ENCODE measurements at places on chromosomes 11 and 22.
A peak's percentile ranks its signal among the peaks of the same experiment; 100 is the strongest.

GRCh38 chr22:25953276-25953675 lies 211.3 kb downstream of the MYO18B start:
- no peak for DNase-seq

DNA sequence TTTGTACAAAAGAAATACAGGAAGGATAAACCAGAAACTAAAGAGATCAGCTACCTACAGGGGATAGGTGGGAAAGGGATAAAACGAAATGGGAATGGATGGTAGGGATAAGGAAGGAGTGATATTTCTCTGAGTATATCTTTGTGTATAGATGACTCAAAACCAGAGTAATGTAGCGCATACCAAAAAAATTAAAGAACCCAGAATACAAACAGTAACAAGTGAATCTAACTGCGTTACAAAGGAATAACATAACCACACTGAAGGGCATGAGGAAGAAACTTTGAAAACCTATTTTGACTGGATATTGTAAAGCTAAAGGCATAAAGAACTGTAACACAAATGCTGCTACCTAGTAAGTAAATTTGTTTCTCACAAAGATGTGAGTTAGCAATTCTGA lies 37.9 kb downstream of the MAPK1 start:
- DNase-seq, result no peak

DNA sequence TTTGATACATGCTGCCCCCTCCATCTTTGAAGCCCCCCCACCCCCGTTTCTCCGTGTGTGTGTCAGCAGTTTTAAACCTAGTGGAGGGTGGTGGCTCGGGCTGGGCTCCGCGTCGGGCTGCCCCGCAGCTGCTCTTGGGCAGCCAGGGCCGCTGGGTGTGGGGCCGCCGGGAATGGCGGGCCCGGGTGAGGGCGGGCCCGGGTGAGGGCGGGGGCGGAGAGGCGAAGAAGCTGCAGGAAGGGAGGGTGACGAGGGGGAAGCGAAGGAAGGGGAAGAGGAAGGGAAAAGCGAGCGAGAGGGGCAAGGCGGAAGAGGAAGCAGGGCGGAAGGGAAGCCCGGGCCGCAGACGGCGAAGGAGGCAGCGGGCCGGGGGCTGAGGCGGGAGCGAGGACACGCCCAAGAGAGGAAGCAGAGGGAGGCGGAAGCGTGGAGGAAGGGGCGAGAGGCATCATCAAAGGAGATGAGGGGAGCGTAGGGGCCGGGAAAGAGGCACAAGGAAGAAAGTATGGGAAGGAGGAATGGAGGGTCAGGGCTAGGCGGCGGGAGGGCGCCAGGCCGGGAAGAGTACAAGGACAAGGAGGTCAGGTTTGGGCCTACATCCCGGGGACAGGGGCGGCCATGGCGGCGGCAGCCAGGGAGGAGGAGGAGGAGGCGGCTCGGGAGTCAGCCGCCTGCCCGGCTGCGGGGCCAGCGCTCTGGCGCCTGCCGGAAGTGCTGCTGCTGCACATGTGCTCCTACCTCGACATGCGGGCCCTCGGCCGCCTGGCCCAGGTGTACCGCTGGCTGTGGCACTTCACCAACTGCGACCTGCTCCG lies 82.4 kb downstream of the BCR start:
- DNase-seq, result no peak

GRCh38 chr11:67306769-67307544 lies 3.6 kb downstream of the SSH3 start:
- no peak for DNase-seq

DNA sequence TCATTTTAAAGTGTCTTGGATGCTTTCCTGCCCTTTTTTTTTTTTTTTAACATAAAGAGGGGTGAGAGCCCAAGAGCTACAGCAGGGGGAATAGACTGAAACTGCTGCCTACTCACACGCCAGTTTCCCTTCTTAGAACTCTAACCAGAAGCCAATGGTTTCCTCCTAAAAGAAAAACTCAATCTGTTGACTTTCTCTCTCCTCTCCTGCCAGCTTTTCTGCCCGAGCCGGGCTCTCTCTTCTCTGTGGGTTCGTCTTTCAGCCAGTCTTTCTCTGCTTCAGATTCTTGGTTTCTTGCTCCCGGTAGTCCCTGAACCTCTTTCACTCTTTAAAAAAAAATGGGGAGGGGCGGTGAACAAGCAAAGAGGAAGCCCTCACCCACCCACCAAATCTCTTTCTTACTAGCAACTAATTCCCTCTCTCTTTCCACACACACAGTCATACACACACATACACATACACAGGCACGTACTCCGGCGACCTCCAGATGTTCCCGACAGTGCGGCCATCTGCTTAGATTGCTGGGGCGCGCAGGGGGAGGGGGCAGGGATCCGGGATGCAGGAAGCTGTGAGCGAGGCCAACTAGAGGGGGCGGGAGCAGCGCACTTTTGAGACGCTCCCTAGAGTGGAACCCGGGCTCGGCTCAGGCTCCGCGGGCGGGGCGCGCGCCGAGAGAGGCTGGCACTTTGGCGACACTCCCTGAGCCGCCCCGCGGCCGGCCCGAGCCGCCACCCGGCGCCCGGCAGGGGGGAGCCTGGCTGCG lies 444 bp upstream of the TSKU start:
- DNase-seq, result peak; percentile 93

GRCh38 chr11:69367211-69367964 lies 73.4 kb downstream of the MYEOV start:
- DNase-seq, result no peak

DNA sequence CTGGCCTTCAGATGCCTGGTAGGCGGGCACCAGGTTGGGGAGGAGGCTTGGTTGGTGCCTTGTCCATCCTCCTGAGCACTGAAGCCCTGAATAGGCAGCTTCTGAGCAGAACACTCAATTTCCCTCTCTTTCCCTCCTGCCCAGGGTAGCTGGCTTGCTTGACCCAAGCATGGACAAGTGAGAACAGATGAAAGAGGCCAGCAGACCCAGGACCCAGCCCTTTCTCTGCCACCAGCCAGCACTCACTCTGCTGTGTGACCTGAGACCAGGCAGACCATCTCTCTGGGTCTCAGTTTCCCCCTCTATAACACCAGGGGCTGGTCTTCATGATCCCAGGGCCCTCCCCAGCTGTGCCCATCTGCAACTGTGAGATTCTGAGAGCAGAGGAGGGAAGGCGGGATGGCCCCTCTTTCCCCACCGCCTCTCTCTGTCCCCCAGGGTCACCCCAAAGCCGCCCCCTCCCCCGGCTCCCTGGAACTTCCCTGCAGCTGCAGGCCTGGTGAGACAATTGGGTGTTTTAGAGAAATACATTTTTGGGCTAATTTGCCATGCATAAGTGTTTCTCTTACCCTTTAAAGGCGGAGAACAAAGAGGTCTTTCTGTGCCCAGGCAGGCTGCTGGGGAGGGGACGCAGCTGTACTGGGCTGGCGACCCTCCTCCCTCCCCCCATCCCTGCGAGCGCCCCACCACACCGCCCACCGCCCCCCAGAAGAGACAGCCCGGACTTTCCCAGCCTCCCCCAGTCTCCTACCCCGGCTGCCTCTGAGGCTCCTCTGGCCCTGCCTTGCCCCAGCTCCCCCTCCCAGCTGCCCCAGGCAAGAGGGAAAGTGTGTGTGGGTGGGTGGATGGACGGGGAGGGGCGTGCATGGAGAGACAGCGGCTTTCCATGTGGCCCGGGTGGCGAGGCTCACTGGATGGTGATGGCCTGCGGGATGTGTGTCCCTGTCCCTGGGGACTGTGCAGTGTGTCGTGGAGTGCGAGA lies 30.8 kb upstream of the PICK1 start:
- DNase-seq, result no peak

DNA sequence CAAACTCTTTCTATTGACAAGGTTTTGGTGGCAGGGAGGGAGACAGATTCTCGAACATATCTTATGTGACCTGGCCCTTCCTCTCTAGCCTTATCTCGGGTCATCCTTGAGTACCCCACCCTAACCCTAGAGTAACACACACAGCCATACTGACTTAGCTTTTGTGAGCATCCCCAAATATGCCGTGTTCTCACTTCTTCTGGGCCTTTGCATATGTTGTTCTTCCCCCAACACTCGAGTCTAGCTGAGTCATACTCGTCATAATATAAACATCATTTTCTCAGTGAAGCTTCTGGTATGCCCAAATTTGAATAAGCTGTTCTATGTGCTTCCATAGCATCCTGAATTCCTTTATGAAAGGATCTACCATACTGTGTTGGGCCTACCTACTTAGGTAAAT lies 8.0 kb downstream of the TTC17 start:
- no peak for DNase-seq

DNA sequence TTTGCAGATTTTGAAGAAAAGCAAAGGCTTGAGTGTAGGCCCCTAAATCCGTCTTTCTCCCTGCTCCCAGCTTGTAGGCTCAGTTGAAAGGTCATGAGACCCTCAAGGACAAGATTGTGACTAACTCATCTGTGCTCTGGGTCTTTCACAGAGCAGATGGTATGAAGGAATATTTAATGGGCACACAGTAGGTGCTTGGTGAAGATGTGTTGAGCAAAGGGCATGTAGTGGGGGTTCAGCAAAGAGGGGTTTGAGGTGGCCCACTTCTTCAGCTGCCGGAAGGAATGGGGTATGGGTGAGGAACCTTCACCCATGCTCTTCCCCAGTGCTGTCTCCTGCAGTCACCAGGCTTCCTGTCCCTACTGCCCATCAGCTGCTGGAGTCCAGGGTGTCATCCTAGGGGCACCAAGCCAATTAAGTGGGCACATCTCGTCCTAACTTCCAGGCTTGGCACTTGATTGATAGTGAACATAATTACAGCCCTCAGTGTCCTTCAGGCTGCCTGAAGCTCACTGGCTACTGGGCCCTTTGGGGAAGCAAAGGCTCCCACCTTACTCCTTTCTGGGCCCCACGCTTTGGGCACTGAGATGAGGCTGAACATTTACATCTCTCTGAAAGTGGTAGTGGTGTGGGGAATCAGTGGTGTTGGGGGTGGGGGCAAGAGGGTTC lies 15.0 kb downstream of the DGAT2 start:
- no peak for DNase-seq

DNA sequence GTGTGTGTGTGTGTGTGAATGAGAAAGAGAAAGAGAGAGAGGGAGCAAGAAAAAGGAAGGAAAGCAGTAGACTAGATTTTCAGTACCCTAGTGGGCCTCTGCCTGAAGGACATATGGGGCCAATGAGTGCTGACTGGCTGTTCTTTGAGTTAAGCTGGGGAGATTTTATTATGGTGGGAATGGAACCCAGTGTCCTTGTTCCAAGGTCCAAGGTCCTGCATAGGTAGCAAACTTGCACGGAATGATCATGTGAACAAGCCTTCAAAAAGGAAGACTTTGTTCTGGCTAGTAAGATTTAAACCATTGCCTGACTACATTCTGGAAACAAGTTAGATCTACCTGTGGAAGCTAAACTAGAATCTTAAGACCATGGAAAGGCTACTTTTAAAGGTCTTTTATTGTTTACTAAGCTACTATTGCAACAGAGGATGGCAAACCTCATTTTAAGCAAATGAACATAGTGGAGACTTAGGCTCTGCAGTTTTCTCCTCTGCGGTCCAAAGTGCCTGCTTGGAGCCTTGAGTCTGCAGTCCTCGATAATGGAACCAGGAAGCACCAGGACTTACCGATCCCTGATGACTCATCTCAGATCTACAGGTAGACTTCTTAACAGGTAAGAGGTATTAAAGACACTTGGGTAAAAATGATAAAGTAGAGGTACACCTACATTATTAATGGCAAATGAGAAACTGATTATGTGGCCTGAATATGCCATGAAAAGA lies 10.2 kb upstream of the GRAMD1B start:
- DNase-seq, result no peak

DNA sequence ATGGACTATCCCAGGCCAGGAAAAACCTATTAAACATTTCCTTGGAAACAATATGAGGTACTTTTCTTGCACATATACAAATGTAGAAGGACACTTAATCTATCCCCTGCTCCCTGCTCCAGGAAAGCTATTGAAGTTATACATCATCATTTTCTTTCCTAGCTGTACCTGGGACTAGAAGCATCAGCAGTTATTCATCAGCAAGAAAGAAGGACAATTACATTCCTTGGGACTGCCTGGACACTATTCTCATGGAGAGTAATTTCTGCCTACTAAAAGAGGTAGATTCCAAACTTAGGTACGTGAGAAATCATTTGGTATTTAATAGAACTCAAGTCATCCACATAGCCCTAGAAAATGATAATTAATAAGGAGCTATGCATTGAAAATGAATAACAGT lies 51.0 kb upstream of the PICALM start:
- no peak for DNase-seq

DNA sequence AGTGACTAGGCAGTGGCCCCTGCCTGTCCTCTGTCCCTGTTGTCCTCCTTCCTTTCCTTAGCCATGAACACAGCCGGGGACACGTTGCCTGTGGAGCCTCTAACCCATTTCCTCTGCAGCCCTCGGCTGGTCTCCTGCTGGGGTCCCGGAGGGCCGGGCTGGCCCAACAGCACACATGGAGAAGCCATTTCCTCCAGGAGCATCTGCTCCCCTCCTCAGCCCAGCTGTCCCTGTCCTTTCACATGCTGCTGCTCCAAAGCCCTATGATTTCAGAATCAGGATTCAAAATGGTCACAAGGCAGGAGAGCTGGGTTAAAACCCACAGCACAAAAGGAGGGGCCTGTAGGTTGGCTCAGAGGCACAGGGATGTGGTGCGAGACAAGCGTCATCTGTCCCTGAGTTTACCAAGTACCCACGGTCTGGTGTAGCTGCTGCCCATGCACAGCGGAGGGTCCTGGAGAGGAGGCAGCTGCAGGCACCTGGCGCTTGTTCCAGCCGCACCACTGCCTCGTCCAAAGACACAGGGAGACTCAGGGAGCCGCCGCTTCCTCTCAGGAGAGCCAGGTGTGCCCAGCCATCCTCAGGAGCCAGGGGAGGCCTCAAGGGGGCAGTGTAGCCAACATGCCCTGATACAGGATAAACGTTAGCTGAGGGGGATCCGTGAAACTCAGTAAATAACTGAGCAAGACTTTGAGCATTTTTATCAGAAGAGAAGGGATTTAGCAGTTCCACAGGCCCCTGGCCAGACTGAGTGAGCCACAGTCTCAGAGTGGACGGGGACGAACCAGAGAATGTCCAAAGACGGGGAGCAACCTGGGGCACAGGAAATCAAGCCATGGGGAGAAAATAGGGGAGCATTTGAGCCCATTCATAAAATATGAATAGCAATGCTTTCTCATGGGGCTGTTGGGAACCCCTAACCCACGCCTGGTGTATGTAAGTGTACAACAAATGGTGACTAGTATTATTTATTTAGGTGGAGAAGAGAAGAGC lies 3.9 kb upstream of the VSIG10L2 start:
- DNase-seq, result peak; percentile 0

DNA sequence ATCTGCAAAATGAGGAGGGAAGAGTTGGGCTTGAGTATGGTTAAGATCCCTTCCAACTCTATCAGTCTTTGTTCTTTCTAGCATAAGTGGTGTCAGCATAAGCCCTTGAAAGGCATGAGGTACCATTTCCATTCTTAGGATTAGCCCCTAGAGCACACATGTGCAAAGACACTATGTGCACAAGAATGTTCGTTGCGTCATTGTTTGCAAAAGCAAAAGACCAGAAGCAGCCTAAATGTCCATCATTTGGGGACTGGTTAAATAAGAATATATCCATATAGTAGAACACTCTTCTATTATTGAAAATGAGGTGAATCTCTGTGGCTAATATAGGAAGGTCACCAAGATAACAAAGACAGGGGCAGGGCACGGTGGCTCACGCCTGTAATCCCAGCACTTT lies 10.0 kb upstream of the KCTD14 start:
- DNase-seq, result no peak

- no peak for DNase-seq
Measured at GRCh38 chr22:49735411-49735900, 92.2 kb downstream of the BRD1 start.

- no peak for DNase-seq
Measured at GRCh38 chr11:111982541-111983186, 42.5 kb upstream of the DLAT start.
